ENCODE measurements at places on chromosomes 6 and 20. TPM values are rescaled to one million over a fixed set of nuclear protein-coding genes. Genes with fewer than 3 reads are reported as not detected.
A peak's percentile ranks its signal among the peaks of the same experiment; 100 is the strongest.

Gene PLN
- total RNA-seq, result 0.99 TPM

Gene NFATC2
- total RNA-seq, result 7.6 TPM

DNA sequence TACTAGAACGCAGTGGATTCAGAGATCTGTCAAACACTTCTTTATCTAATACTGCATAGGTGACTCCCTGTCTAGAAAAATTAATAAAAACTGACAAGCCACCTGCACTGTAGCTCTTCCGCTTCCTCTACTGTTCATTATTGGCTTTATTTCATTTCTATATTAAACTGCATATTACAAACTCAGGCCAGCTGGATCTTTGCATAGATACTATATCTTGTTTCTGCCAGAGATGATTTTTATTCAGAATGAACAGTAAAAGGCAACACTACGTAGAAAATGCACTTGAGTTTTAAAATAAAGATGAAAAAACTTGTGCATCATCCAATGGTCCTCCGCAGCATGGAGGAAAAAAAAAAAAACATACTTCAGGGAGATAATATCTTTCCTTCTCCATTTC is 508.3 kb downstream of the PRKN start:
- DNase-seq, result no peak
- no peaks in the 10 kb centered on the region for H3K36me3 ChIP-seq
- H3K27ac ChIP-seq, result no peak overlapping the region
- no peak overlapping the region for H3K4me3 ChIP-seq

- peak; percentile 16 for DNase-seq
- H3K4me3 ChIP-seq, result no peak overlapping the region
- no peaks in the 10 kb centered on the region for H3K36me3 ChIP-seq
- H3K27ac ChIP-seq, result no peak overlapping the region
- H3K4me1 ChIP-seq, result no peaks in the 10 kb centered on the region
Observed at GRCh38 chr6:139109558-139109957, 25.3 kb upstream of the HECA start.

DNA sequence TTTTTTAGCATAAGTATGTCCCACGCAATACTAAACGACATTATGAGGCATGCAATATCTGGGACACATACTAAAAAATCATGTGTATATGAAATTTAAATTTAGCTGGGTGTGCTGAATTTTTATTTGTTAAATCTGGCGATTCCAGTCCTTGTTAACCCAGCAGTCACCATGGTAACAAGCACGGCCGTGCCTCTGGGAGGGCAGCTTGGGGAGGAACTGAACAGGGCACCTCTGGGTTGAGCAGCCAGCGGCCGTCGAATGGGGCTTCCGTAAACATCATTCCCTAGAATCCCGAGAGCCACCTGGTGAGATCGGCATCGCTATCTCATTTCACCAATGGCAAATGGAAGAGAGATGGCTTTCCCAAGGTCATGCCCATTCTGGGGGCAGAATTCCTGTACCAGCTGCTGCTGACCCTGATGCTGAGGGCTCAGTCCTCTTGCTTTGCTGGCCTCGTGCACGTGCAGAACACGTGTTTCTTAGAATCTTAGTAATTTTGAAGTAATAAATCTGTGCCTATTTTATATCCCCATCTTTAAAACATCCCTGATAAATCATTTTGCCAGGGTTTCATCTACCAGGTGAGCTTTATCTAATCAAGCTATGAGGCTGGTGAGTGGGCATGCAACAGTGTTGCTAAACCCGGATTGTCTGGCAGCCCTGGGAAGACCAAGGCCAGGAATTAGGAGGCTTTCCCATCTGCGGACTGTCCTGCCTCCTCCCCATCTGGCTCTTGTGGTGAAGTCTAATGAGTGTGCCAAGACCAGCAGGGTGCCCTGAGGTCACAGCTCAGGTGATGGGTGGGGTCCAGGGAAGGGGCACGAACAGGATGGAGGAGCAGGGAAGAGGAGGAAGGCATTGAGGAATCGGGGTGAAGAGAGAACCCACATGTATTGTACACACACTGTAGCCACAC is 85.1 kb downstream of the AGPAT4 start:
- no peak for DNase-seq
- H3K4me1 ChIP-seq, result no peaks in the 10 kb centered on the region
- no peaks in the 10 kb centered on the region for H3K36me3 ChIP-seq
- H3K27me3 ChIP-seq, result no peaks in the 10 kb centered on the region
